Fibroblast of skin of back (primary cell): ENCODE measurements at places on chromosomes 16 and 17.

GRCh38 chr16:30406795-30407101 lies 658 bp upstream of the ZNF771 start:
- DNase-seq, result no peak

DNA sequence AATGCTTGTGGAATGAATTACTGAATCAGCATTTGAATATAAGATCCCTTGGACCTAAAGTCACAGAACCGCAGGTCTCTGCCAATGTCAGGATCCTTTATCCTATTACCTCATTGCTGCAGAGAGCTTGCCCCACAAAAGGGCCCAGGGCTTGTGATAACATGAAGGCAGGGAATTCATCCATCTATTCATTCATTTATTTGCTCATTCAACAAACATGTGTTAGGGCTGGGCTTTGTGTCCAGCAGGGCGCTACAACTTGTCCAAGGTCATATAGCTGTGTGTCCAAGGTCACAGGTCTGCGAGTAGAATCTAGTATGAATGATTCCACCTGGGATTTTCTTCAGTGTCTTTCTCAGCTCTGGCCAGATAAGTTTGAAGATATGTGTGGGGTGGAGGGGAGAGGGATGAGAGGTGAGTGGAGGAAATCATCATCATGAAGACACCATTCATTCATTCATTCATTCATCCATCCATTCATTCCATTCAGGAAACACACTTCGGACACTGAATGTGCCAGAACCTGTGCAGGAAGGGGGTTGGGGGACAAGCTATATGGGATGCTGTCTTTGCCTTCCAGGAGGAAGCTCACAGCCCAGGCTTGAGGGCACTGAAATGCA lies 1.3 kb upstream of the UNC45B start:
- DNase-seq, result no peak

DNA sequence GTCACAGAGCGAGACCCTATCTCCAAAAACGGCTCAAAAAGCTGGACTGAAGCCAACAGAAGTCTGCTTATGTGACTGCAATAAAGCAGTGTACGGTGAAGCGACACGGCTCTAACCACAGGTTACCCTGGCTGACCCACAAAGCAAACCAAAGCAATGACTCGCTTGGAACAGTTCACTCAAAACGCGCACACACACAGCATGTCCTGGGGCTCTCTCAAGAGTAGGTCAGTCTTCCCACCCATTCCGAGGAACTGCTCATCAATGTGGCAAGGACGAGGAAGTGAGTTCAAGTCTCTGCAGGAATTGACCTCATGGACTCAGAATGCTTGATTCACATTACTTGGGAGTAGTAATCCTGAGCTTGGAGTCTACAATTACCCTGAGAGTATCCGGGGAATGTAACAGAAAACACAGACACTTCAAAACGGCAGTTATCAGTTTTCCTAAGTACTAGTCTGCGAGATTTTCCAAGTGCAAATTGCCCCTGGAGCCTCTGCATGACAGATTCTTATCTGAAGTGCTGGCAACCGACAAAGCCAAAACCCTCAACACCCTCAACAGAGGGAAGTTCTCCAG lies 25.4 kb downstream of the PELP1 start:
- peak; percentile 87 for DNase-seq

- DNase-seq, result no peak
Observed at GRCh38 chr16:79863128-79864031, 262.8 kb upstream of the MAF start.

DNA sequence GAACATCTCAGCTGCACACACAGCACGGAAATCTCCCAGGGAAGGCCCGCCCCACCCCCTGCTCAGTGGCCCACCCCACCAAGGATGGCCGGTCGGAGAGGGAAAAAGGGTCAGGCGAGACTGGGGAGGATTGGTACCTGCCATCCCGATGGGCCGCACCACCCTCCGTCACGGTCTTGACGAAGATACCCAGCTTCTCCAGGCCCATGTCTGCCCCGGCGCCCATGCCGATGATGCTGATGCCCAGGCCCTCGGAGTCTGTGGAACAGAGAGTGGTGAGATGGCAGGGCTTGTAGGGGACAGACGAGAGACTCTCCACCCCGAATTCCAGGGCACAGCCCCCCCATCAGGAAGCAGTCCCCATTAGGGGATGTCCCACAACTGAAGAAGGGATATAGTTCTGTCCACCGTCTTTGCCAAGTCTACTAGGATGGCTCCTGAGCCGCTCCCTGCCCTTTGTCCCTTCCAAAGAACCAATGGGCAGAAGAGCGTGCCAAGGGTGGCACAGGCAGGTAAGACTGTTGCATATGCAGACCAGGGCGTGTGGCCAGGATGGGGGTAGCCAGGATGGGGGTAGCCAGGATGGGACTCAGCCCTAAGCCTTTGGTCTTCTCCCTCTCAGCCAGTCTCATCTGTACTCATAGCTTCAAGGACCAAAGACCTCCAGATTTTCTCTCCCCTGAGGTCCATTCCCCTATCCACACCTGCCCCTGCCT lies 6.9 kb downstream of the PPP1R9B start:
- no peak for DNase-seq
